C1 segment of cervical spinal cord (tissue), 14 donors: ENCODE measurements at places on chromosomes 16 and 17.
A peak's percentile ranks its signal among the peaks of the same experiment; 100 is the strongest.

DNA sequence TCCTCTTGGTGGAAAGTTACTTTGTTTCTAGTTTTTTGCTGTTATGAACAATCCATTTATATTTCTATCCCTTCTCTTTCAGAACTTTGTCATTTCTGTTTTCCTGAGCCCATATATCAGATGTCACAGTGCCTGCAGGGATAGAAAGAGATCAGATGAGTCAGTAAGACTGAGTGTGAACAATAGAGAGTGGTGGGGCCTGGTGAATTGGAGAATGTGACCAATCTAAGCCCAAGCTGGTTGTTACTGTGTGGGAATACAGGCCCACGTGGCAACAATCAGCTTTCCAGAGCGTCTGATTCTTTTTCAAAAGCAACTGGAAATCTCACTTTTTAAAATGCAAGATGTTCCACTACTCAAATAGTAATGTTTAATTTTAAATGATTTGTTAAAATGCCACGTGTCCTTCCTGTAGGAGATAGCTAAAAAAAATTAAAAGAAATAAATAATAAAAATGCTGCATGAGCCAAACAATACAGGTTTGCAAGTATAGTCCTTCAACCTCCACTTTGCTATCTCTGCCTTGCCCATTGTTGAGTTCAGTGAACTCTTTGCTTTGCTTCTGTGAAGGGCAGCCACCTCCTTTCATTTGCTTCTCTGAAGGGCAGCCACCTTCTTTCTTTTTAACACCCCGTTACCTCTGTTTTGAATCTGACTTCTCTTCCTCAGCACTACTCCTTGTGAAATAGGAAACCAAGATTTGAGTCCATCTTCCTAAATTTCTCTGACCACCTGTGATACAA lies 9.6 kb downstream of the DCTN5 start:
- DNase-seq: no peak

GRCh38 chr17:34382621-34383124 lies 19.6 kb upstream of the CCL1 start:
- no peak for DNase-seq

- no peak for DNase-seq
These were observed 10.0 kb upstream of the SRRM2 start for GRCh38 chr16:2742323-2743006.

- DNase-seq: no peak
These were observed 292.6 kb upstream of the IRX3 start for GRCh38 chr16:54579106-54579728.

DNA sequence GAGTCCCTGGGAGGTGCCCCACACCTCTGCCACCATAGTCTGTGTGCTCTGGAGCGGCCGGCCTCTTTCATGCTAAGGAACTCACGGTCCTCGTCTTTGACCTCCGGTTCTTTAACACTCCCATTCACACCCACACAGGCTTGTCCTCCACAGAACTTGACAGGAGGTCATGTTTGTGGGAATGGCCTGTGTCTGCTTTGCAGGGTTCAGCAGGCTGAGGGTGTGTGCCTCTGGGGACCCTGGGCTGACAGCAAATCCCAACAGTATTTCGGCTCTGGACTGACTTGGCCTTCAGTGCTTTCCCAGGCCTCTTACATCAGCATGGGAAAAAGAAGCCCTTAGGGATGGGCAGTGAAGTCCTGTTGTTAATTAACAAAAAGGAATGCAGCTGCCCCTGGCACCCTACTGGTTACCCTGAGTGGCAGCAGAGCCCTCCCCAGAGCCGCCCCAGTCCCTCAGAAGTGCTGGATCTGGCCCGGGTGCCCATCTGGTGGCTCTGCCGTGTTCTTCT lies 35.4 kb upstream of the ADORA2B start:
- DNase-seq: no peak

- DNase-seq: no peak
These were observed 12.8 kb downstream of the PIMREG start for GRCh38 chr17:6456914-6457687.

GRCh38 chr17:73293480-73293911 lies 18.3 kb downstream of the CDC42EP4 start:
- DNase-seq: peak; percentile 45

DNA sequence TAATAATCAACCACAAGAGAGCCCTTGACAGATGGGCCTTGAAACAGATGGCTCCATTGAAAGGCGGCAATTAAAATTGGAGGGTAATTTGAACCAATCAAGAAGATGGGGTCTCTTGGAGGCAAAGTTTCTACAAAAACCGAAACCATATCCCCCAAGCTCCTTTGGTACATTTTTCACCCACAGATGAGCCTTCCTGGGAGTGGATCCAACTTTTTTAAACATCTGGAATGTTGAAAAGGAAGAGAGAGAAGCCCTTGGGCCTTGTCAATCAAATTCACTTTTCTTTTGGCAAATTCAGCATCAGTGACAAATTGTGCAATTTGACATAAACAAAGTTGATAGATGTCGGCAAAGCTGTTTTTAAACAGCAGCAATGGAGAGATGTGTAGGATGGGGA lies 13.2 kb upstream of the NUP93 start:
- DNase-seq: no peak
